Daoy (cell line): ENCODE measurements at places on chromosomes 16 and 17. TPM values are rescaled to one million over a fixed set of nuclear protein-coding genes. Genes with fewer than 3 reads are reported as not detected.

GRCh38 chr17:42031584-42031983 is 11.7 kb downstream of the NKIRAS2 start:
- no peak for DNase-seq

DNA sequence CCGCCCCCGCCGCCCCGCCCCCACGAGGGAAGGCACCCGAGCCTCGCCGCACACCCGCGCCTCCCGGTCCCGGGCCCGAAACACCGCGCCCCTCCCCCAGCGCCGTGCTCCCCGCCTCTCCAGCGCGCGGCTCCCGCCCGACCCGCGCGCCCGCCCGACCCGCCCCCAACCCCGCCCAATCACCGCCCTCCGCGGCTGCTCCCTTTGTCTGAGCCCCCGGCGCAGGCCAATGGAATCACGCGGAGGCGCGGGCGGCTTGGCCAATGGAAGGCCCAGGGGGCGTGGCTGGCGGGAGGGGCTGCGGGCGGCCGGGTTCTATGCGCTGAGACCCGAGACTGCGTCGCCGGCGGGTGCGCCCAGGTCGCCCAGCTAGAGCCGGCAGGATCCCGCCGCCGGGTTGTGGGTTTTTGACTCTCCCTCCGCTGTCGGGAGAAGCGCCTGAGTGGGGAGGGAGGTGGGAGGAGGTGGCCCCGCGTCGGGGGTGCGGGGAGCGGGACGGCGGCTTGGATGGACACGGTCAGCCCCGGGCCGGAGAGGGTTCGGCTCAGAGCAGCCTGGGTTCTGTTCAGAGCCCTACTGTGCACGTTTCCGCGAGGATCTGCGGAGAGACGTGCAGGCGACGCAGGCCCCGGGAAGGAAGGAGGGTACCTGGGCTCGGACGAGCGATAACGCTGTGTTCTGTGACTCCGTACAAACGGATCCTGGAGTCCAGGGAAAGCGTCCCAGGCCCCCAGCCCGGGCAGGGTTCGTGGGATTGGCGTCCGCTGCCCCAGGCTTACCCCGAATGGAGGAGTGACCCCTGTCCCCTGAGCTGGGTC is 49.0 kb upstream of the BAHCC1 start:
- peak; percentile 99 for DNase-seq

Gene TMEM114
- total RNA-seq: not detected in 2 replicates

GRCh38 chr16:30949650-30950515 is 1.0 kb downstream of the ORAI3 start:
- no peak for DNase-seq
